GM19239 (cell line): ENCODE measurements at places on chromosomes 11 and 22.

DNA sequence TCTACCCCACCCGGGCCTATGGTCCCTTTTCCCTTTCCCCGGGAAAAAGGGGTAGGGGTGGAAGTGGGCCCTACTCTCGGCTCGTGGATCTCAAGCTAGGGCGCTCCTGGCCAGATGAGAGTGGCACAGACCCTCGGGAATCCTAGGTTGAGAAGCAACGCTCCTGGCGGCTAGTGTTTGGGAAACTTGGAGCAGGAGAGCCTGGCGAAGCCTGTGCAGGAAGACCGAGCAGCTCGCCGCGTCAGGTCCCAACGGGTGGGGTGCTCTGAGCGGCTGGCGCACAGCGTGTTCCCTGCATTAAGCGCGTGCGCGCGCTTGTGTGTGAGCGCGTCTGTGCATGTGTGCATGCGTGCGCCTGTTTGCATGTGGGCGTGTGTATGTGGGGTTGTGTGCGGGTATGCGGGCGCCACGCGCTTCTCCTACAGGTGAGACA lies 7.1 kb upstream of the FLI1 start:
- DNase-seq = peak; percentile 48

GRCh38 chr22:44574057-44574639 lies 76.1 kb upstream of the RTL6 start:
- DNase-seq = no peak

DNA sequence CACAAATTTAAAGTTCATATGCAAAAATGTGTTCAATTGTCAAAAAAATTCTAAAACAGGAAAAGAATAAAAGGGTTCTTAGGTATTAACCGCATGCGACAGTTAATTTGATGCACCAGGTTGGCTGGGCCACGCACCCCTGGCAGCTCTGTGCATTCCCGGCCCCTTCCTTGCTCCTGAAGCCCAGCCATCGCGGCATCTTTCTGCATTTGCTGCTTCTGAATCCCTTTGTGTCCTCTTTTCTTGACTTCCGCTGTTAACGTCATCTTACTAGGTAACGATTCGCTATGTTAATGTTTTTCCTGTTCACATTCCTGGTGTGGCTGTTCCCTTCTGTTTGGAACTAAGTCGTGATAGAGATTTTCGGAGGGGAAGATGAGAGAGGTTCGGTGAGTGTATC lies 7.9 kb upstream of the KLHDC7B start:
- DNase-seq = no peak

- no peak for DNase-seq
These were observed 3.4 kb downstream of the APOA1 start for GRCh38 chr11:116833816-116834534.

DNA sequence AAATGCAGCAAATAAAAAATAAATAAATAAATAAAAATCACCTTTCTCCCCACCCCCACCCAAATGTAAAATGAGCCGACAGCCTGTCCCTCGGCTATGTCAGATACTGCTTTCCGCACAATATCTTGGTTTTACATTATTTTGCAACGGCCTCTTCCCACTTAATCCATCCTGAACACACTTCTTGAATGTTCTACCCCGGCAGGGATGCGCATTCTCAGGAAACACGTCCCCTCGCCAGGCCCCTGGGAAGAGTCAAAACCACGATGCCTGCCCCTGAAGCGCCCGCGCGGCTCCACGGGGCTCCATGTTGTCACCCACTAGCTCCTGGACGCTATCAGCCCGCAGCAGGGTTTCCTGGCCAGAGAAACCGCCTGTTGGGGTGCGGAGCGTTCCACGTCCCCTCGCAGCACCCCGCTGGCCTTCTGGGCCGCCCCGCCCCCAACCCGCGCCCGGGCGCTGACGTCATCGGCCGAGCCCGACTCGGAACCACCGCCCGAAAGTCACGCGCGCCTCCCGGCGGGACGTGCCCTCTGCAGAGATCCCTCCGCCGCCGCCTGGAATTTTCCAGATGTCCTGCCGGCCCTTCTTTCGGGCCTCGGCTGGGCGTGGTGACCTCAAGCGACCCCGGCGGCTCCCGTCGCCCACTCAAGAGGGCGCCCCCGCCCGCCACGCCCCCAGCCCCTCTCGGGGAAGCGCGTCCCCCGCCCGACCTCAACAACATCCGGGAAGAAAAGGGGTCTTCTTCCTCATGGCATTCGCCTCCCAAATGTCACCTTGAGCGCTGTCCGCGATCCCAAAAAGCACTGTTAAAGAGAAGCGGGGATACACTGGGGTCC lies 585 bp upstream of the NEAT1 start:
- DNase-seq = no peak

GRCh38 chr22:19173047-19174035 lies 5.2 kb downstream of the SLC25A1 start:
- DNase-seq = no peak

GRCh38 chr22:27463121-27463660 lies 338.4 kb downstream of the MN1 start:
- DNase-seq = no peak

GRCh38 chr11:94017446-94017845 lies 3.7 kb upstream of the HEPHL1 start:
- DNase-seq = no peak

DNA sequence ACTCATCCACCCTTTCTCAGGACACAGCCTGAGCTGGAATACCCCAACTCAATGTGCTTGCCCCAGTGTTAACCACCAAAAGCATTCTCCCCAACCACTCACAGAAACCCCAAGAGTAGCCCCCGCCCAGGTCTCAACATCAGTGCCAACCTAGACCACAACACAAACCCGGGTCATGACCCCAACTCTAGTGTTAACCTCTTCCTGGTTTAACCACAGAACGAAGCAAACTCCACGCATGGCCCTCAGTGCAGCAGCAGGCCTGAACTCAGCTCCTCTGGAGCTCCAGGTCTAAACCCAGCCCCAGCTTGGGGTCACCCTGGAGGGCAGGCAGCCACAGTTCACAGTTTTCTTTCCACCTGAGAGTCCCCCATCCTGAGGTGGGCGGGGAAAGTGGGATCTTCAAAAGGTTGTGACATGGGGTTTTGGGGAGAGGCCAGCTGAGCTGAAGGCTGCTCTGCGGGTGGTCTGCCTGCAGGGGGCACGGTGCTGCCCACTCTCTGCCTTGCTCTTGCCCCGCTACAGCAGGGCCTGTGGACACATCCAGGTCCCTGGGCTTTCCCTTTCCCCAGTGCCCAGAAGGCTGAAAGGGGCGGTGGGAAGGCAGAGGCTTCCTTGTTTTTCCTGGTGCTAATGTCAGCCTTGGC lies 37.9 kb downstream of the NECTIN1 start:
- DNase-seq = no peak

GRCh38 chr11:27118371-27118770 lies 77.8 kb downstream of the BBOX1 start:
- no peak for DNase-seq

- no peak for DNase-seq
These were observed 49.1 kb downstream of the MICAL2 start for GRCh38 chr11:12159351-12160099.

- DNase-seq = no peak
These were observed 53.6 kb downstream of the ST3GAL4 start for GRCh38 chr11:126408901-126409619.

- DNase-seq = no peak
These were observed 13.1 kb downstream of the PPP6R3 start for GRCh38 chr11:68473693-68474092.

- peak; percentile 68 for DNase-seq
These were observed at the start of gene CTSC for GRCh38 chr11:88337181-88337986. Gene CTSC, minus strand, starts transcription at chr11:88337736. Its CDS starts 64 bp downstream, at chr11:88337672.

GRCh38 chr22:33105501-33105911 lies 47.3 kb upstream of the SYN3 start:
- no peak for DNase-seq

DNA sequence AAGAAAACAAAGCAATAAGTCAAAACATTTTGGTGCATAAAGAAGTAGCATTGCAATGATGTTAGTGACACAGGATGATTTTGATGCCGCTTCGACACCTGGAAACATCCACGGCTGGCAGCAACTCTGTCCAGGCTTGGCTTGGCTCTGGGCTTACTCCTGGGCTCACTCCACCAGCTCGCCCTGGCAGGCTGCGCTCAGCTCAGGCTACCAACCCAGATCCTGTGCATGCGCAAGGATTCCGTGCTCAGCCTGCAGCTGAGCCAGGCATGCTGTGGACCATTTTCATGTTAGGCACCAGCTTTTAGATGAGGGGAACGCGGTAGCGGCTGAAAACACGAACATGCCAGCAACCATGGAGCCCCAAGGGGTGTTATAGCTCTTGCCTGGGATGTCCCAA lies 66.0 kb downstream of the SLC25A17 start:
- no peak for DNase-seq

GRCh38 chr11:62645671-62645945 lies 805 bp downstream of the GANAB start:
- DNase-seq = no peak

DNA sequence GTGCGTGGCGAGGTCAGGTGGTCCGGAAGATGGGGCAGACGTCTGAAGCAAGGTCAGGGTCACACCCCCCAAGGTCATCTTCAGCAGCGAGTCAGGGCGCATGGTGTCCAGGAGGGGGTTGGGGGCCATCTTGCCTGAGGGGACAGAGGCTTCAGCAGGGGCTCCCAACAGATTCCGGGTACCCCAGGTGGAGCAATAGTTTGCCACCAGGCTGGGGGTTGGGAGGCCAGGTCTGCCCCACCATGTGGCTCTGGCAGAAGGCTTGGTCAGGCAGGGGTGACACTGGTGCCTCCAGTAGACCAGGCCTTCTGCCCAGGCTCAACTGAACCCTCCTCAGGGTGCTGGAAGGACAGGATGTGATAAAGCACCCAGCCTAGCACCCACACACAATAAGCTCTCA lies 5.9 kb downstream of the ATG2A start:
- no peak for DNase-seq

- no peak for DNase-seq
These were observed 27.6 kb downstream of the TP53I11 start for GRCh38 chr11:44923115-44923514.

- DNase-seq = no peak
These were observed 62.9 kb downstream of the EXT2 start for GRCh38 chr11:44158384-44158783.

- no peak for DNase-seq
These were observed 69.5 kb downstream of the ADM start for GRCh38 chr11:10374386-10374785.

DNA sequence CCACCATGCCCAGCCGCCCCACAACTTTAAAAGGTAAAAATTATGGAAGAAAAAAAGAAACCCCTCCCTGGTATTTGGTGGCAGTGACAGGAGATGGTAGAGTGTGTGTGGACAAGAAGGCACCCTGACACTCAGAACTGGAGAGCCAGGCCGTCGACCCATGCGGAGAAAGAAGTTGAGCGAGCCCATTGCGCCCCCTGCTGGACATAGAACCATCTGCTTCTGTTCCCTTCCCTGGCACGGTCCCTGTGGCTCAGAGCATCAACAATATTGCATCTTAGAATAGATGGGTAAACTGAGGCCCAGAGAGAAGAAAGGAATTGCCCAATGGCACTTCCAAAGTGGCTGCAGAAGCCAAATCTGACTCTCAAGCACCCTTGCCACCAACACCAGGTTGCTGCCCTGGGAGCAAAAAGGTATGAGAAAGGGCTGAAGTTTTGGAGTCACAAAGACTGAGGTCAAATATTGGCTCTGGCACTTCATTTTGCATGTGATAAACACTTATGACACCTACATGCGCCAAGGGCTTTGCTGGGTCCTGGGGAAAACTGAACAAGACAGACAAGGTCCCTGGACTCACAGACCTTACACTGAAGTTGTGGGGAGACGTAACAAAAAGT lies 8.6 kb downstream of the MRPL11 start:
- peak; percentile 61 for DNase-seq

- no peak for DNase-seq
These were observed 1.7 kb downstream of the MRGPRD start for GRCh38 chr11:68978931-68979594.

DNA sequence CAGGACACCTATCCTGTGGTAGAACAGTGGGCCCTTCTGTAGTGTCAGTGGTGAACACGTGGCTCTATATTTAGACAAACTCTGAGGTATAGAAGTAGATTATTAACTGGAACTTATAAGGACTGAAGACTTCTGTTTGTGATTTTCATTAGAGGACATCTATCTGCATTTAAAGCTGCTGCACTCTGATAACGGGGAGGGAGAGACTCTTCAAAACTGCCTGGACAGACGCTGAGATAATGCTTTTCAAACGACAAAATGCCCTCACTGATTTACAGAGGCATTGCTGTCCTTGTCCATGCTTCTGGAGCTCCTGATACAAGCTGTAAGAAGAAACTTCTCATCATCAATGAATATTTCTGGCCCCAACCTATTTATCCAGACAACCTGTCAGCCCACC lies 425.2 kb downstream of the OPCML start:
- no peak for DNase-seq

GRCh38 chr22:49197986-49198704 lies 629.5 kb downstream of the BRD1 start:
- DNase-seq = no peak

DNA sequence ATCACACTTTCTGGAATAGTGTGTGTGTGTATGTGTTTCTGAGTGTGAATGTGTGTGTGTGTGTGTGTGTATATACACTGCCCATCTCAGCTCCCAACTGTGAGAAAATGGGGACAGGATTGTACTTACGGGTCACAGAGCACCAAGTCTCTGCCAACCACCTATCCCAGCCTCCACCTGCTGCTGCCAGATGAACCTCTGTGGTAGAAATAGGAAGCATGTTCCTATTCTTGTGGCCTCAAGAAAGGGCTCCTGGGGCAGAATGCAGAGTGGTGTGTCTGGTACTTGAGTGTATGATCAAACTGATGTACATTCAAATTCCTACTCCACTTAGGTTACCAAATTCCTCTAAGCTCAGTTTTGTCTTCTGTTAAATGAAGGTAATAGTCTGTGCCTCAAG lies 14.6 kb downstream of the UBASH3B start:
- no peak for DNase-seq

DNA sequence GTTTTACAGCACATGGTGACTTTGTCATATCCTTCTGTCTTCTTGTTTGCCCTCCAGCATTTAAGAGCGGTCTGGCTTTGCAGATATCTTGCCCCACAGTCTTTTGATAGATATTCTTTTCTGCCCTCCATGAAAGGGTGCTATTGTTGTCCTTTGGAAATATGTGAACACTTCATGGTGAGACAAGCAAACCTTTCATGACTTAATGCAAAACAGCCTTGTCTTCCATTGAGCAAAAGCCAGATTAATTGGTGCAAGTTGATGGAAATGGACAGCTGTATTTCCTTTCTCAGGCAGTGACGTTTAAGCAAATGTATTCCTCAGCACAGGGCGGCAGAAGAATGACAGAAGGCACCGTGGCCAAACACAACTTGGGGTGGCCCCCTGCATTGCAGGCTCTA lies 4.4 kb downstream of the DCPS start:
- no peak for DNase-seq
